ENCODE measurements at places on chromosomes 7 and 10. TPM values are rescaled to one million over a fixed set of nuclear protein-coding genes. Genes with fewer than 3 reads are reported as not detected.
A peak's percentile ranks its signal among the peaks of the same experiment; 100 is the strongest.

TRIM73 gene
- 5.8 TPM for total RNA-seq

ACBD7 gene
- 0.54 TPM for total RNA-seq

MXI1 gene
- 136 TPM for total RNA-seq

RAB19 gene
- 21.5 TPM for total RNA-seq

FAM25G gene
- total RNA-seq = not detected

TAF3 gene
- total RNA-seq = 9.9 TPM

C7orf57 gene
- total RNA-seq = not detected

UCN3 gene
- total RNA-seq = not detected

CCDC3 gene
- 7.8 TPM for total RNA-seq

FBXL13 gene
- total RNA-seq = 9.6 TPM

SRRM3 gene
- total RNA-seq = 1.5 TPM

- no peaks in the 10 kb centered on the region for H3K36me3 ChIP-seq
- no peaks in the 10 kb centered on the region for H3K4me1 ChIP-seq
- H3K27ac ChIP-seq = no peak overlapping the region
- H3K27me3 ChIP-seq = no peaks in the 10 kb centered on the region
- DNase-seq = no peak
These were observed 55.8 kb upstream of the FGFR2 start for GRCh38 chr10:121654021-121654545.

DNA sequence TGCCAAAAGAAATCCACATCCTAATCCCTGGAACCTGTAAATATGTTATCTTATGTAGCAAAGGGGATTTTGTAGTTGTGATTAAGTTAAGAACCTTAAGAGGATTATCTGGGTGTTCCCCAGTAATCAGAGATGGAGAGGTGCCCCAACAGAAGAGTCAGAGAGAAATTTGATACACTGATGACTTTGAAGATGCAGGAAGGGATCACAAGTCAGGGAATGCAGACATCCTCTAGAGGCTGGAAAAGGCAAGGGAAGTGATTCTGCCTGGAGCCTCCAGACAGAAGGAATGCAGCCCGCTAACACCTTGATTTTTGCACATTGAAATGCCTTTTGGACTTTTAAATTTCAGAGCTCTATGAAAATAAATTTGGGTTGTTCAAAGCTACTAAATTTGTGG, 531.7 kb downstream of the DNAJB9 start:
- no peaks in the 10 kb centered on the region for H3K36me3 ChIP-seq
- no peak overlapping the region for H3K27ac ChIP-seq
- no peak for DNase-seq
- H3K4me1 ChIP-seq = no peaks in the 10 kb centered on the region
- no peak overlapping the region for H3K4me3 ChIP-seq

- no peak overlapping the region for H3K27ac ChIP-seq
- no peaks in the 10 kb centered on the region for H3K36me3 ChIP-seq
- no peak overlapping the region for H3K4me3 ChIP-seq
- no peaks in the 10 kb centered on the region for H3K27me3 ChIP-seq
- H3K4me1 ChIP-seq = no peaks in the 10 kb centered on the region
These were observed 76.4 kb downstream of the PRR15 start for GRCh38 chr7:29639886-29640595.

DNA sequence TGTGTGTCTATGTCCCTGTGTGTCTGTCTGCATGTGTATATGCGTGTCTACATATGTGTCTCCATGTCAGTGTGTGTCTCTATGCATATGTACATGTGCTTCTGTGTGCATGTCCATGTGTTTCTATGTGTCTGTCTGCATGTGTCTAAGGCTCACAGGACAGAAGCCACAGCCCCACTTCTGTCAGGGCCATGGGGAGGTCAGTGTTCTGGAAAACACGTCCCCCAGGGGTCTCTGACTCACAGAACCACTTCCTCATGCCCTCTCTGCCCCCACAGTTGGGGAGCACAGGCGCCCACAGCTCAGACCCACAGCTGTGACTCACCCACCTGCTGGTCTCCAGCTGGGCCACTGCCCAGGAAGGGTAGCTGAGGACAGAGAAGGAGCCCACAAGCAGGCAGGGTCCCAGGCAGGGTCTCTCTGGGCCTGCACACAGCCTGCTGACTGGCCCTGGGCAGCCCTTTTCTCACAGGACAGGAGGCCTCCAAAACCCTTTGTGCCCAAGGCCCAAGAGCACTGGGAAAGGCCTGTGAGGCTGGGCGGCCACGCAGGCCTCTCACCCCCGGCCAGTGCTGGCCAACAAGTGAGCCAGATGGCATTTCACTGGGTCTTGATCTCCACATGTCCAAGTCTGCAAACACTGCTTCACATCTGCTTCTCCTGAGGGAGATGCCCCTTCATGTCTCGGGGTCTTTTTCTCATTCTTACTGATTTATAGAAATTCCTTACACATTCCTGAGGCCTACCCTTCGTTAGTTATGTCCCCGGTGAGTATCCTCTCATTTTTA, 102.9 kb upstream of the FAM20C start:
- H3K4me3 ChIP-seq = no peak overlapping the region
- no peak overlapping the region for H3K27ac ChIP-seq
- H3K27me3 ChIP-seq = no peaks in the 10 kb centered on the region
- peaks cover 25% of the 10 kb centered on the region for H3K4me1 ChIP-seq

DNA sequence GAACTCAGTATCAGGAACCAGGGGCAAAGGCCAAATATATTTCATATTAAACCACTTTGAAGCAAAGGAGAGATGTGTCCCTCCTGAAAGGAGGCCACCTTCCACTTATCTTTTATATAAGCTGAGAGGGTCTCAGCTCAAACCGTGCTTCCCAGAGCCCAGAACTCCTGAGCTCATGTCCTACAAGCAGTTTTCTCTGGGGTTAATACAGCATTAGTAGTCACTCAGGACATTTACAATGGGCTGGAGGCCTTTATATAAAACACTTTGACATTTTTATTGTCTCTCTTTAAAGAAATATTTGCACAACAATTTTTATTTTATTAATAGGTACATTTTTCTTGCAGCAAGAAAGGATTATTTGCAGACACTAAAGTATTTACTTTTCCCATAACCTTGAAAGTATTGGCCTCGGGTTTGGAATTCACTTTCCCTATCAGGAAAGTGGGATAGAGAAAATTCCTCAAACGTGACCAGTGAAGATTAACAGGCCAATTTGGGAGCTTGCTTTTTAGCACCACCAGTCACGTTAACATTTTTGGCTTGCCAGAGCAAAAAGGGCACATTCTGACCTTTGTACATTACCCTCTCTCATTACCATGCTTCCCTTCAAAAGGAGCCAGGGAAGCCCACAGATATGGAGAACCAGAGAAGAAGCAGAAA, 464.9 kb upstream of the NRP1 start:
- no peak overlapping the region for H3K27ac ChIP-seq
- DNase-seq = no peak
- H3K4me3 ChIP-seq = no peak overlapping the region
- H3K36me3 ChIP-seq = no peaks in the 10 kb centered on the region

- H3K27me3 ChIP-seq = no peaks in the 10 kb centered on the region
- no peaks in the 10 kb centered on the region for H3K36me3 ChIP-seq
- no peak overlapping the region for H3K27ac ChIP-seq
- no peak overlapping the region for H3K4me3 ChIP-seq
- DNase-seq = no peak
These were observed 376.5 kb upstream of the SORCS1 start for GRCh38 chr10:107540981-107541380.

GRCh38 chr7:73992101-73992562, 35.8 kb upstream of the ELN start:
- no peak overlapping the region for H3K4me3 ChIP-seq
- peaks cover 3% of the 10 kb centered on the region for H3K4me1 ChIP-seq

GRCh38 chr10:62018131-62018911, 116.8 kb downstream of the ARID5B start:
- no peak overlapping the region for H3K27ac ChIP-seq
- H3K4me3 ChIP-seq = no peak overlapping the region
- no peaks in the 10 kb centered on the region for H3K36me3 ChIP-seq
- DNase-seq = no peak
- no peaks in the 10 kb centered on the region for H3K27me3 ChIP-seq

- no peaks in the 10 kb centered on the region for H3K4me1 ChIP-seq
- H3K27me3 ChIP-seq = no peaks in the 10 kb centered on the region
- no peak overlapping the region for H3K4me3 ChIP-seq
These were observed 494.1 kb upstream of the SEMA3A start for GRCh38 chr7:84688671-84689070.

DNA sequence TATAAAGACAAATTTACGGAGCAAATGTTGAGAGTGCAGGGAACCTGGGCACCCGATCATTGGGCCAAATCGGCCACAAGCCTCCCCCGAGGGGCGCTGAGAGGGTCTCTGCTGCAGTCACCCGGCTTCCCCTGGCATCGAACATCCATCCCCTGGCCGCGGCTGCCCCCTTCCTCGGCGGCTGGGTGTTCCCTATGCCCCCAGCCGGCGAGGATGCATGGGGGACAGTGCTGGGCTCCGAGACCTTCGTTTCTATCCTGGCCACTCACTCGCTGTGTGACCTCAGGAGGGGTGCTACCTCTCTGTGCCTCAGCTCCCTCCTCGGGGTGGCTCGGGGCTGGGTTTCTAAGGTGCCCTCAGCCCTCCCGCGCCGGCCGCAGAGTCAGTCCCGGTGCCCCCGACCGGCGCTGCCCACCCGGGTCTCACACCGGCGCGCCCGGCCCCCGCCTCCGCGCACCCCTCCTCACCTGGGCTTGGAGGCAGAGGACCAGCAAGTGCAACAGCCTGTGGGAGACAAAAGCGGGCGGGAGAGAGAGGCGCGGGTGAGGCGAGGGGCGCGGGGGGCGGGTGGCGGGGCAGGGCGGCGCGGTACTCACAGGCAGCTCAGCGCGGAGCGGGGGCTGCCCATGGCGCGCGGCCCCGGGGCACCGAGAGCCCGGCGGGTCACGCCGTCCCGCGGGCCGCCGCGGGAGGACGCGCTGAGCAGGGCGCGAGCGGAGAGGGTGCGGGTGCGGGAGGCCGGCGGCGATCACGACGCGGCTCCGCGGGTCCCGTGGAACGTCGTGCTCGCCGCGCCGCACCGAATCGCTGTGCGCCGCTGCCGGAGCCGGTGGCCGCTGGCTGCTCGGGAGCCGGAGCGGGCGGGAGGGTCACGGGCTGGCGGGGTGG, at the start of gene FGF8:
Gene FGF8, minus strand, starts transcription at position 842 of the 888 bp plus-strand sequence. Its CDS starts 214 bp downstream, at position 628.
- no peaks in the 10 kb centered on the region for H3K36me3 ChIP-seq
- no peak within 1 kb of the TSS for H3K27ac ChIP-seq
- peaks cover 39% of the 10 kb centered on the region for H3K27me3 ChIP-seq
- no peak within 1 kb of the TSS for H3K4me3 ChIP-seq

GRCh38 chr10:61390851-61391250, 62.3 kb downstream of the TMEM26 start:
- peaks cover 9% of the 10 kb centered on the region for H3K4me1 ChIP-seq
- no peak overlapping the region for H3K27ac ChIP-seq
- DNase-seq = no peak
- H3K27me3 ChIP-seq = no peaks in the 10 kb centered on the region
- H3K36me3 ChIP-seq = no peaks in the 10 kb centered on the region

- DNase-seq = peak; percentile 85
- H3K27ac ChIP-seq = no peak overlapping the region
- H3K27me3 ChIP-seq = no peaks in the 10 kb centered on the region
- H3K36me3 ChIP-seq = no peaks in the 10 kb centered on the region
- no peak overlapping the region for H3K4me3 ChIP-seq
These were observed 7.8 kb upstream of the TRIM56 start for GRCh38 chr7:101077303-101078086.

- H3K27me3 ChIP-seq = no peaks in the 10 kb centered on the region
- no peaks in the 10 kb centered on the region for H3K36me3 ChIP-seq
- H3K4me1 ChIP-seq = peaks cover 10% of the 10 kb centered on the region
- H3K27ac ChIP-seq = no peak overlapping the region
- H3K4me3 ChIP-seq = no peak overlapping the region
- DNase-seq = peak; percentile 34
These were observed 17.1 kb downstream of the SLC26A3 start for GRCh38 chr7:107785926-107786325.

GRCh38 chr10:75546004-75546403, 114.6 kb downstream of the LRMDA start:
- no peaks in the 10 kb centered on the region for H3K27me3 ChIP-seq
- H3K36me3 ChIP-seq = no peaks in the 10 kb centered on the region
- no peak for DNase-seq
- H3K27ac ChIP-seq = no peak overlapping the region
- H3K4me3 ChIP-seq = no peak overlapping the region

- DNase-seq = peak; percentile 62
- H3K4me1 ChIP-seq = peaks cover 6% of the 10 kb centered on the region
- peak overlapping the region; percentile 95 for H3K27ac ChIP-seq
These were observed 869 bp downstream of the TRIM24 start for GRCh38 chr7:138460649-138461607.

DNA sequence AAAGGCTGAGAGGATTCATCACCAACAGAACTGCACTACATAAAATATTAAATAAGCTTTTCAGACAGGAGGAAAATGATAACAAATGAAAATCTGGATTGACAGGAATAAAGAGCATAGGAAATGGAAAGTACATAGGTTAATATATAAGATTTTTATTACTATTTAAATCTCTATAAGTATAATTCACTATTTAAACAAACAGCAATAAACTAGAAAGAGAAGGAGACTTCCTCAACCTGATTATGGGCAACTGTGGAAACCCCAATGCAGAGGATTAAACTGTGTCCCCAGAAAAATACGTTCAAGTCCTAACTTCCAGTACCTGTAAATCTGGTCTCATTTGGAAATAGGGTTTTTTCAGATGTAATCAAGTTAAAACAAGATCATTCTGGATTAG, 14.8 kb upstream of the ASL start:
- no peaks in the 10 kb centered on the region for H3K4me1 ChIP-seq
- H3K27ac ChIP-seq = no peak overlapping the region
- DNase-seq = no peak
- no peaks in the 10 kb centered on the region for H3K36me3 ChIP-seq
- H3K27me3 ChIP-seq = no peaks in the 10 kb centered on the region

Measured in thyroid gland (tissue), 4 donors.